ENCODE measurements at places on chromosomes 5 and 9. TPM values are rescaled to one million over a fixed set of nuclear protein-coding genes. Genes with fewer than 3 reads are reported as not detected.

DNA sequence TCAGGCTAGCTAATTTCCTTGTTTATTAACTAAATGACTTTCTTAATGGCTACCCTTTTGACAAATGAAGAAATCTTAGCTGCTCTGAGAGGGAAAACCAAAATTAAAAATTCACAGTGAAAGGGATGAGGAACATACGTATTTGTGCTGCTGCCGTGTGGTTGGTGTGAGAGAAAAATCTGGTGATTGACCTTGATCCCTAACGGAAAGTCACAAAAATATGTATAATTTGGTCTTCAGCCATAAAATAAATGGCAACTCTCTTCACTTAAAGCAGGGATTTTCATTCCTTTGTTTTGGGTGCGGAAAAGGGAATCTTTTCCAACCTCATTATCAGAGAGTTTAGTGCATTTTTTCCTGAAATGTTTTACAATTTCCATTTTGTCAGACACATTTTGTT, 40.4 kb downstream of the PAM start:
- no peaks in the 10 kb centered on the region for H3K27me3 ChIP-seq
- peak overlapping the region; percentile 75 for H3K27ac ChIP-seq
- no peaks in the 10 kb centered on the region for H3K36me3 ChIP-seq
- no peak for DNase-seq
- H3K4me3 ChIP-seq, result peak overlapping the region; percentile 32

- no peak for DNase-seq
- no peaks in the 10 kb centered on the region for H3K27me3 ChIP-seq
- no peak overlapping the region for H3K27ac ChIP-seq
- H3K4me1 ChIP-seq, result no peaks in the 10 kb centered on the region
- H3K4me3 ChIP-seq, result no peak overlapping the region
- H3K36me3 ChIP-seq, result no peaks in the 10 kb centered on the region
Measured at GRCh38 chr5:152151940-152152339, 227.3 kb upstream of the GLRA1 start.

- H3K27ac ChIP-seq, result no peak overlapping the region
- H3K27me3 ChIP-seq, result no peaks in the 10 kb centered on the region
- DNase-seq, result no peak
- no peak overlapping the region for H3K4me3 ChIP-seq
- no peaks in the 10 kb centered on the region for H3K36me3 ChIP-seq
Measured at GRCh38 chr5:73493421-73493820, 4.8 kb upstream of the BTF3 start.

DNA sequence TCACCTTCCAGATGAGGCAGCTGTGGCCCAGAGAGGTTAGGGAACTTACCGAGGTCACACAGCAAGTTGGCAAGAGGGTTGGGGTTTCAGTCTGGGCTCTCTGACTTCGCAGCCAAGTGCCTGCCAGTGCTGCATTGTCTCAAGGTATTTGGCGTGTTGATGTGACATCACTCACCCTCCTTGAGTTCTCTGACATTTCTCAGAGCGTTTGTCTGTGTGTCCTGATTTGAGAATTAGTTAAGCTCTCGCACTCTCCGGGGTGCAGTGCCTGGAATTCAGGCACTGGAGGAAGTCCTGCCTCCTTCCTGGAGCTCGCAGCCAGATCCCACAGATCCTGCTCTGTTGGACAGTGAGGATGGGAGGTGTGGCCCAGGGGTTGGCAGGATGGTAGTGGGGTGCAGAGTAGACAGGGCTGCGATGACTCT, 25.7 kb downstream of the WWC1 start:
- no peak overlapping the region for H3K4me3 ChIP-seq
- H3K27me3 ChIP-seq, result no peaks in the 10 kb centered on the region
- H3K36me3 ChIP-seq, result no peaks in the 10 kb centered on the region
- no peaks in the 10 kb centered on the region for H3K4me1 ChIP-seq

The PCDHA2 gene
- total RNA-seq, result 0.12 TPM

DNA sequence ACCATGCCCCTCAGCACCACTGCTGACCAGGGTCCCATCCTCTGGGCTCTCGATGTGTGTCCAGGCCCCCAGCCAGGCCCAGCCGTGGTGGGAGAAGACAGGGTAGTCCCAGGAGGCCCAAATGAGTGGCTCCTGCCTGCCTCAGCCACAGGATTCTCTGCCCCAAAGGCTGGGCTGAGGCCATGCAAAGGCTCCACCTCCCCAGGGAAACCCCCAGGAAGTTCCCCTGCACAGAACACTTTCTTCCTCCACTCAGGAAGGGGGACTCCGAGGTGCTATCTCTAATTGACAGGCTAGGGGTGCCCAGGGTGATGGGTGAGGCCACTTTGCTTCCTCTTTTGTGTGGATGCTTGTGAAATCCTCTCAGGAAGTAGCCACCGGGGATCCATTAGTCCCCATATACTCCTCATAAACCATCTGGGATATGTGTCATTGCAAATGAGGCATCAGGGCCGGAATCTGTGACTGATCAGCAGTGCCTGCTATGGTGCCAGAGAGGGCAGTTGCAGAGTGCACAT, 23.1 kb upstream of the TDRD7 start:
- H3K27ac ChIP-seq, result no peak overlapping the region
- DNase-seq, result no peak
- H3K36me3 ChIP-seq, result no peaks in the 10 kb centered on the region
- H3K4me1 ChIP-seq, result peaks cover 6% of the 10 kb centered on the region
- H3K27me3 ChIP-seq, result peaks cover 19% of the 10 kb centered on the region

The GALNT10 gene
- 6.1 TPM for total RNA-seq

The SLC31A2 gene
- 17.5 TPM for total RNA-seq

The TMEM215 gene
- total RNA-seq, result not detected

The BARHL1 gene
- total RNA-seq, result not detected

GRCh38 chr5:93642526-93642925, 59.5 kb downstream of the NR2F1 start:
- no peak overlapping the region for H3K4me3 ChIP-seq
- H3K36me3 ChIP-seq, result no peaks in the 10 kb centered on the region
- H3K4me1 ChIP-seq, result no peaks in the 10 kb centered on the region
- H3K27ac ChIP-seq, result no peak overlapping the region
- no peak for DNase-seq
